ENCODE measurements at places on chromosomes 2 and 18.

DNA sequence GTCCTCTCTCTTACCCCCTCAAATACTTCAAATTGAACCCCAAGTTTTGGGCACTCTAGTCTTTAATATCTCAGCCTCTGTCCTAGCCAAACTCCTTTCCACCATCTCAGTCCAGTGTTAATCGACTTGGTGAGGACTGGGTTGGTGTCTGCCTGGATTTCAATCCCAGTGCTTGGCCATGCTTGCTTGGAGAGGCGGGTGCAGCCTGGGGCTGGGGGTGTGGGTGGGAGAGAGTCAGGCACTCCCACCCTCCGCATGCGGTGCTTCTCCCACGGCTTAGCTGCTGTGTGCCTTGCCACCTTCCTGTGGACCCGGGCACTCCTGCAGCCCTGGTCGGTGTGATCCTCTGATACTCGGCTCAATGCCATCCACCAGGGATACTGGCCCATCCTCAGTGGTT is 220.8 kb upstream of the HDAC4 start:
- DNase-seq: no peak

DNA sequence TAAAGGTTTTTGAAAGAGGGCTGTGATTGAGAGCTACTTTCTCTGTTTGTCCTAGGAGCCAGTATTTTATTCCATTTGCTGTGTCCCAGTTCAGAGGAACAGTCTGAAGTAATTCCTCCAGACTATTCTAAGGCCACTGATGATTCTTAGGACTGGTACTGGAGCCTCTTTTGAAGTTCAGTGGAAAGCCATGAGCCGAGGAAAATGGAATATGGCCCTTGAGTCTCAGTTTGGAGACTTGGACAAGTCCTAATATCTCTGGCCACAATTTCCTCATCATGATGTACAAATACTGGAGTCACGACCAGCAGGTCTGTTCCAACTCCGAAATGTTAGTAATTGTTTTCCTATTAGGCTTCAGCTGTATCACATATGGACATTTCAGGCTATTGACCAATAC is 7.1 kb upstream of the COLEC12 start:
- DNase-seq: no peak

GRCh38 chr2:12416600-12416999 is 300.1 kb upstream of the TRIB2 start:
- no peak for DNase-seq

DNA sequence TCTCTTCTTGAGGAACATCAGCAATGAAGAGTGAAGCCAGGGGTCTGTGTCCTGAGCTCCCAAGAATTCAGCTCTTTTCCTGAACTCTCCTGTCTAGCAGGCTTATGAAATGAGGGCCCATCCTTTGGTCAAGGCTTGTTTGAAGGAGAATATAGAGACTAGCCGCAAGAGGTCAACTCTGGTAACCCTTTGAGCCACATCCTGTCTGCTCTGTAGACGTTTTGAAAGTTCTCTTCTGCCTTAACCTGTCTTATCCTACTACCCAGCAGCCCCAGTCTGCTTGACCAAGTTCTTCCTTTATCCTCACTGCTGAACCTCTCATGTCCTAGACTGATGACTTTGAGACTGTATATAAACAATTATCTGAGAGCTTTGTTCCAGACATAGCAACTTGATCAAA is 5.4 kb downstream of the SEMA4F start:
- DNase-seq: no peak

GRCh38 chr2:97950329-97951154 is 45.2 kb downstream of the TMEM131 start:
- DNase-seq: no peak

- DNase-seq: no peak
Observed at GRCh38 chr2:47346107-47346506, 56.8 kb upstream of the MSH2 start.

- DNase-seq: no peak
Observed at GRCh38 chr2:50878251-50878650, 153.7 kb downstream of the NRXN1 start.
